ENCODE measurements at places on chromosomes 13 and 19. TPM values are rescaled to one million over a fixed set of nuclear protein-coding genes. Genes with fewer than 3 reads are reported as not detected.

DNA sequence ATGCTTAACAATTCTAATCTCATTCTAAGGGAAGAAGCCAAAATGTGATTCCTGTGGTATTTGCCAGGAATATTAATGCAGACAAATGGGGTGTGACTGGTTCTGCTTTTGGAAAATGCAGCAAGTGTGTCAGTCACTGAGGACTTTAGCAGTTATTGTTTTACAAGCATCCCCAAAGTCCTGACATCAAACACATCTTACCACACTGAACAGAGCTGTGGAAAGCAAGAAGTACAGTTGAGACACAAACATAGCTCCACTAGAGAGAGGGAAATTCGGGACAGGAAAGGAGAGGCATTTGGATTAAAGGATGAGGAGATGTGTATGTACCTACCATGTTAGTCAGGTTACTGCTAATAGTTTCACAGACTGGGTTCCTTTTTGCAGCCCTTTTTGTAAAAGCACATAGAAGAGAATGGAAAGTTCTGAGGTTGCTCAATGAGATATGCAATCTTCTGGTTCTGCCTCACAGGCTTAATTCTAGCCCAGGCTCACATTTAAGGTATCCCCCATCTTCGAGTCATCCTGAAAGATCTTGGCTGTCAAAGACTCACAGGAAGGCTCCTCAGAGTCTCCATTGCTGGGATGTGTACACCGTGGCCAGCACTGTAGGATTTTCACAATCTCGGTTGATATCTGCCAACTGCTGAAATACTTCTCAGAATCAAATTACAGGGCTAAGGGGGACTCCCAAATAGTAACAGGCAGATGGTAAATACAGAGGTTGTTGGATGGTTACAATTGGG lies 316.6 kb downstream of the DNAJC15 start:
- no peak for DNase-seq

The DAZAP1 gene
- 110 TPM for total RNA-seq

DNA sequence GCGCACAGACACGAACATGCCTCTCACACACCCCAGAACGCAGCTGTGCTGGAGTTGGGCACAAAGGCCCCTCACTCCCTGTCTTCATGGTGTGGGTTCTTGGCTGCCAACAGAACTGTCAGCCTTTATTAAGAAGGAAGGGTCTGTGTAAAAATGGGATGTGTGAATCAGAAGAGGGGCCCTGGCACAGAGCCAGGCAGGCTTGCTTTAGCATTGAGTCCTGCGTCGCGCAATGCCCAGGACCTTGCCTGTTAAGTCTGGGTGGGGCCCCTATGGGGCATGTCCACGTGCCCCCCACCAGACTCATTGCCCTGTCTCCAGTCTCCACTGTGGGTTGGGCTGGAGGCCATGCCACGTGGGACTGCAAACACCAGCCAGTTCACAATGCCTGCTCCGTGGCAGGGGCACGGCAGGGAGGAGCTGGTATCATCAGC lies 84.8 kb downstream of the SLC7A1 start:
- DNase-seq: no peak

DNA sequence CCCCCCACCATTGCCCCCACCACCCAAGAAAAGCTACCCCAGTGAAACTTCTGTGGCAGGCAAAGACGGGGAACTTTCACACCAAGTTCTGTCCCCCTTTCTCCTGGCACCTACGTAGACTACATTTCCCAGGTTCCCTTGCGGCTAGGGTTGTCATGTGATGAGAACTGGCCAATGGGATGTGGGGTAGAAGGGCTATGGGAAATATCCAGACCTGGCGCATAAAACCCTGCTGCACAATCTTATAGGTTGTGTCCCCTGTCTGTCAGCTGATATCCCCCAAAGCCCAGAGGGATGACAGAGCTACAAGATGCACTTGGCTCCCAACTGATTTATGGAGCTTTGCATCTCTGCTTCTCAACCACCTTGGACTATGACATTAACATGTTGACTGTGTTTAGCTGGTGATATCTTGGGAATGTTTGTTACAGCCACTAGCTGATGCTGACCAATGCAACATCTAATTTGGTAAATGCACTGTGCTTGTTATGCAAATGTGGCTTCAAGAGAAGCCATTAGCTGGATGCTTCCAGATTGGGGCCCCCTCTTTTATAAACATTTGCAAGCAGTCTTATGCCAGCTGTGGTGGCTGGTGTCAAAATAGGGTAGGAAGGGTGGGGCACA lies 6.1 kb downstream of the SH2D3A start:
- DNase-seq: no peak

- no peak for DNase-seq
These were observed 198.3 kb downstream of the USP12 start for GRCh38 chr13:26973295-26973694.

GRCh38 chr19:6596621-6597020 lies 5.7 kb upstream of the CD70 start:
- no peak for DNase-seq

DNA sequence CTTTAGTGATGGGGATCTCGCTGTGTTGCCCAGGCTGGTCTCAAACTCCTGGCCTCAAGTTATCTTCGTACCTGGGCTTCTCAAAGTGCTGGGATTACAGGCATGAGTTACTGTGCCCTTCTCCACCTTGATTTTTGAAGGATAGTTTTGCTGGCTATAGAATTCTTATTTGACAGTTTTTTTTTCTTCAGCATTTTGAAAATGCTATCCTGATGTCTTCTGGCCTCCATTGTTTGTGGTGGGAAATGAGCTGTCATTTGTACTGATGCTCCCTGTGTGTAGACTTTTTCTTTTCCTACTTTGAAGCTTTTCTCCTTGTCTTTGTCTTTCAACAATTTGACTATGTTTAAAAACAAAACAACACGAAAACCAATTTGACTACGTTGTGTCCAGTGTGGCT lies 54.2 kb downstream of the SIPA1L3 start:
- DNase-seq: no peak

- DNase-seq: no peak
These were observed 16.7 kb downstream of the MYBPC2 start for GRCh38 chr19:50449236-50449899.

- no peak for DNase-seq
These were observed 18.9 kb upstream of the ZNRF4 start for GRCh38 chr19:5436106-5436947.

GRCh38 chr13:65339241-65339640 lies 1890.9 kb downstream of the PCDH9 start:
- DNase-seq: no peak
